ENCODE measurements at places on chromosomes 2 and 18.

DNA sequence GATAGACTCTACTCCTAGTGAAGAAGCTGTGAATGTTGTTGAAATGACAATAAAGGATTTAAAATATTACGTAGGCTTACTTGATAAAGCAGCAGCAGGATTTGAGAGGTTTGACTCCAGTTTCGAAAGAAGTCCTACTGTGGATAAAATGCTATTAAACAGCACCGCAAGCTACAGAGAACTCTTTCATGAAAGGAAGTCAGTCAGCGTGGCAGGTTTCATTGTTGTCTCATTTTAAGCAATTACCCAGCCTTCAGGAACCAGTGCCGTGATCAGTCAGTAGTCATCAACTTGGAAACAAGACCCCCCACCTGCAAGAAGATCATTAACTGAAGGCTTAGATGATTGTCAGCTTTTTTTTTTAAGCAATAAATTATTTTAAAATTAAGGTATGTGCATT lies 14.0 kb downstream of the USP14 start:
- DNase-seq, result no peak

GRCh38 chr2:190183539-190183938 lies 121.0 kb upstream of the MSTN start:
- no peak for DNase-seq

DNA sequence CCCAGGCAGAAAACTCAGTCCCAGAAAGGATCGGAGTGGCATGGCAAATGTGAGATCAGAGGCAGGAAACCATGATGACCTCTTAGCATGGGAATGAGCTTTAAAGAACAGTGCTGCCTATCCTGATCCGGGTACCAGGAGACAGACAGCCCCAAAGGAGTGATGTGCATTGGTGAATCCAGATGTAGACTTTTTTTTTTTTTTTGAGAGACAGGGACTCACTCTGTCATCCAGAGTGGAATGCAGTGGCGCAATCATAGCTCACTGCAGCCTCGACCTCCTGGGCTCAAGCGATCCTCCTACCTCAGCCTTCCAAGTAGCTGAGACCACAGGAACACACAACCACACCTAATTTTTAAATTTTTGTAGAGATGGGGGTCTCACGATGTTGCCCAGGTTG lies 122.7 kb downstream of the VAPA start:
- DNase-seq, result no peak

DNA sequence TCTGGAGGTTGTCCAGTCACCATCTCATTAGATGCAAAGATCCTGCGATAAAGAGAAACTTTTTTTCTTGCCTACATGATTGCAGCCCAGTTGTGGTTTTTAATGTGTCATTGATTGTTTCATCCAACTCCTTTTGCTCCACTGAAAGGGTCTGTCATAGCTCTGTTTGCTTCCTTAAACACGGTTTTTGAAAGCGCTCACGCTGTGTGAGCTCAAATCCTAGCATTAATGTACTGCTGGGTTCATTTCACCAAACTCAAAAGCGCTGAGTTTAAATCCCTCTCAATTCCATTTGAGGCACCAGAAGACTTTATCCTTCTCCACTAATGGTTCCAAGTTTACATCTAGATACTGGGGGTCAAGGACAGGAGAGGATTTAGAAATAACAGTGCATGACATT lies 53.6 kb downstream of the CDK15 start:
- DNase-seq, result no peak

All from stimulated activated CD4-positive, alpha-beta T cell treated with anti-CD3 and anti-CD28 coated beads, Interleukin-1b, Interleukin-23, amount 100 ng/mL, for 1 hour (primary cell).